ENCODE measurements at places on chromosomes 2 and 18. TPM values are rescaled to one million over a fixed set of nuclear protein-coding genes. Genes with fewer than 3 reads are reported as not detected.

The HNMT gene
- total RNA-seq: 92.7 TPM

The TIA1 gene
- total RNA-seq: 124 TPM

The GATA6 gene
- 94.2 TPM for total RNA-seq

The VWC2L gene
- total RNA-seq: not detected

The CTNNA2 gene
- total RNA-seq: 0.37 TPM

The IRS1 gene
- total RNA-seq: 35.9 TPM

The ASB18 gene
- total RNA-seq: not detected

The CYBRD1 gene
- total RNA-seq: 126 TPM

The COL4A3 gene
- 16.0 TPM for total RNA-seq

The SRD5A2 gene
- total RNA-seq: 0.09 TPM

The ABCA12 gene
- 0.03 TPM for total RNA-seq

The IL36RN gene
- not detected for total RNA-seq

All from mucosa of gallbladder (tissue), 1 donor.